ENCODE measurements at places on chromosomes 7 and 10.

- DNase-seq = no peak
Measured at GRCh38 chr10:68111584-68111983, 2.3 kb downstream of the MYPN start.

GRCh38 chr10:124522933-124523871, 61.6 kb downstream of the LHPP start:
- no peak for DNase-seq

- no peak for DNase-seq
Measured at GRCh38 chr7:133650487-133651300, 397.8 kb downstream of the EXOC4 start.

DNA sequence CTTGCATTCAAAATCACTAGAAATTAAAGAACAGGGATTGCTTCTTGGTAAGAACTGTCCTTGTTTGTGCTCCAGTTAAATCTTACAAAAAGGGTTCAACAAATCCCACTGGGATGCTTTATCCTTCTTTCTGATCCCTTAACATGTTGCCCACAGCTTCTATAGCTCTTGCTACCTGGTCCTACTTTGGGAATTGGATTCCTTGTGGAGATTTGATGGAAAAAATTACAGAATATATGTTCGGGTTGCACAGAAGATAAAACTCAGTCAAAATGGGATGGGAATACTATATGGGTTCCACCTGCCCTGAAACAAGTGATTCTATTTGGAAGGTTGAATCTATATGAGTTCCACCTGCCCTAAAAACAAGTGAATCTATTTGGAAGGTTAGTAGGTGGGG, at the start of gene OR2A25:
OR2A25 (plus strand) TSS at position 301 of the 400 bp plus-strand sequence. CDS start 4,409 bp downstream, outside the sequence.
- no peak for DNase-seq

DNA sequence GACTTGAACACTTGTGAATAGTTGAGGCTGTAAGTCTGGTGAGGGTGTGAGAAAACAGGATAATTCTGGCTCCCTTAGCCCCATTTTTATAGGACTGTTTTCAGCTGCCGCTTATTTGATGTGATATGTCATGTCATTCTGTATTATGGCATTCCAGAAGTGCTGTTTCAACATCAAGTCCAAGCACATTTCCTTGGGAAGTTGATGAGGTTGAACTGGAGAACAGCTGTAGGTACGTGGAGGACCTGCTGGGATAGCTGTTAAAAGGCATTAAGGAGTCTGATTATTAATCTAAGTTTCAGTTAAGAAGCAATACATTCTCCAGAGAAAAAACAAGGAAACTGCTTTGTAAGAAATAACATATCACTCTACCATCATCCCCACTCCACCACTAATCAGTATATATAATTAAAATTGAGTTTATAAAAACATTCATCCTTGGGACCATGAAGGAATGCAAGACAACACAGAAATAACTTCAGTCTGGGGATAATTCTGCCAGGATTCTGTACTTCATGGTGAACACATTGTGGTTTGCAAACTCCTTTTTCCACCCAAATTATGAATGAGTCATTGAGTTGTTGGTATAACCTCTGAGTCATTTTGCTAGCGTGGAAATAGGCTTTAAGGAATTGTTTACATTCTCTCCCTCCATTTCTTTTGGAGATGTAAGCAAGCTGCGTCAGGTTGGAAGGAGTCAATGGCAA, 39.9 kb upstream of the TMEM229A start:
- peak; percentile 25 for DNase-seq

DNA sequence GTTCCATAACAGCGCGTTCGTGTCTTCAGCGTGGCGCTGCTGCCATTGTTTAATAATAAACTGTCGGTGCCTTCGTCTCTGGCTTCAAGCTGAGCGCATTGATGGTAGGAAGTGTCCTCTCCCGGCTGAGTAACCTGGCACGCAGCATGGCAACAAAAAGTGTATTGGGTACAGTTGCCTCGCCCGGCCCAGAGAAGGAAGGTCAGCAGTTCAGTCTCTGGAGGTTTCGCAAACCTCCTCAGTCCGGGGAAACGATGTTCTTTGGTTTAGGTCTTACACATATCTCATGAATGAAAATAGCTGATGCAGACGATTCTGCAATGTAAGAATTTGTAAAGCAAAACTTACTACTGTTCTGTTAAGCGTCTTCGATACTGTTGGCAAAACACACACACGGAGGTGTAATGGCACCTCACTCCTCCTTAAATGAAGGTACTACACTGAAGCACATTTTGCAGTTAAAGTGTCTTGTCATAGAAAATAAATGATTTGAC, 739 bp upstream of the CCDC186 start:
- DNase-seq = no peak

DNA sequence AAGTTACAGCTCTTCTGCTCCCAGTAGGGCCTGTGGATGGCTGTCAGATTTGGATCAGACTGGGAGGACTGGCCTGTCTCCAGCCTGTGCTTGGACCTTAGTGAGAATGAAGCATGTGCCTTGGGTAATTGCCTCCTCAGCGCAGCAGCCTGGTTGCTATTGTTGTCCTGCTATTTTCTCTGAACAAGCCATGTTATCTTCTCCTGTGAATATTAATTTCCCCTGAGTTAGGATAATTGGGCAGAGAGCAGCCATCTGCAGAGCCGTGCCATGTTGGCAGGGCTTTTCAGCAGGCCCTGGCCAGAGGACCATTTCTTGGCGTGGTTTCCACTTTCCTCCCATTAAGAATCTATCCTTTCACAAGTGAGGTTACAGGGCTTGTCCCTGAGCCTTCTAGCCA, 497.3 kb downstream of the SORCS3 start:
- DNase-seq = no peak

- DNase-seq = no peak
Measured at GRCh38 chr7:48901966-48902365, 22.4 kb upstream of the CDC14C start.

DNA sequence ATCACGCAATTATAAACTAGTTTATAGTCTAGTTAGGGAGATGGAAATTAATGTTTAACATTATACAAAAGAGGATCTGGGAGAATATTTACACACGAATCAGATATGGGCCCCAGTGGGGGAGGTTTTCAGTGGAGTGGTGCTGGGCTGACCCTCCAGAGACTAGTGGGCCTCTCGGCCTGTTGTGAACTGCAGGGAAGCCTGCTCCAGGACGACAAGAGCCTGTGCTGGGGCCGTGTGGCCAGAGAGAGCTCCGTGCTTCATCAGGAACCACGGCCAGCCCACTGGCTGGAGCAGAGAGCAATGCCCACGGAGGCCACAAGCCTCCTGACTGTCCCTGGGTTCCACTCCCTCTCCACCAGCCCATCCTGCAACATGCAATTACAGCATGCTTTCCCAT, 11.3 kb upstream of the ESYT2 start:
- DNase-seq = no peak

- DNase-seq = no peak
Measured at GRCh38 chr10:73916761-73917470, 6.0 kb downstream of the PLAU start.

GRCh38 chr7:109009636-109010035, 440.0 kb downstream of the DNAJB9 start:
- DNase-seq = no peak

- no peak for DNase-seq
Measured at GRCh38 chr7:117127585-117128168, 174.4 kb downstream of the ST7 start.

DNA sequence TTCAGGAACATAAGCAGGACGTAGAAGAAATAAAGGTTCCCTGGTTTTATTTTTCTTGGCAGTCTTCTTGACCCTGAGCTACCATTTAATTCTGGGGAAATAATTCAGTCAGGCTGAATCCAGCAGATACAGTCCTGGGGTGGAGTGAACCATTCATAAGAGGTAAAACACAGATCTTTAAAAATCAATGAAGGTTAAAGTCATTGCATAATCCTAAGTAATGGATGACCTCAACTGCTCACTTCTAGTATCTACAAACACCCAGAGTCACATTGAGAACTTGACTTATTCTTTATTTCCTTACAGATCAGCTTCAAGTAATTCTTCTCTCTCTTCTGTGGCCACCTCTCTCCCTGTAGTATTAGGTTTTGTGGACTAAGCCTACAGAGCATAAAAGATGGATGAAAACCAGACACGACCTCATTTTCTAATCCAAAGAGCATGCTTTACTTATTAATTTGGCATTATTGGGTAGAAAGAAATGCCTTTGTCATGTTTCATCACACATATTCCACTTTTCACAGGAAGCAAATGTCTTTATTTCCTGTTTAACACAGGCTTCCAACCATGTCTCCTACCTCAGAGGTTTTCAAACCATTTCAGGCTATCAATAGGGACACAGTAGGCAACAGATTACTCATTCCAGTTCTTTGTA, 182.3 kb upstream of the IMMP2L start:
- no peak for DNase-seq

- no peak for DNase-seq
Measured at GRCh38 chr10:13046851-13047528, 45.5 kb upstream of the CCDC3 start.

- no peak for DNase-seq
Measured at GRCh38 chr7:11343818-11344413, 370.2 kb downstream of the PHF14 start.

- DNase-seq = no peak
Measured at GRCh38 chr10:9243941-9244411, 1189.5 kb downstream of the GATA3 start.

DNA sequence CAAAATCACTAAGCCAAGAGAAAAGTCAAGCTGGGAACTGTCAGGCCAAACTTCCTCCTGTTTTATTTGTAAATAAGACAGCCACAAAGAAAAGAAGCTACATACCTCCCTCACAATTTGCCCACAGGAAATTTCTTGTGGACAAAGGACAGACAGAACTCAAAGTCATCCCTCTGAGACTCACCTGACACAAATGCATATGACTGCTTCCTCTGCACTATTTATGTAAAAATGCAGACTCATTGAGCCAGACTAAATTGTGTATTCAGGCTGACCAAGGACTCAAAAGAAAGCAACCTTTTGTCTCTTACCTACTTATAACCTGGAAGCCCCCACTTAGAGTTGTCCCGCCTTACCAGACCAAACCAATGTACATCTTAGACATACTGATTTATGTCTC, 11.8 kb downstream of the TOMM7 start:
- no peak for DNase-seq

Measured in kidney epithelial cell (primary cell).